ENCODE measurements at places on chromosomes 13 and 19.
A peak's percentile ranks its signal among the peaks of the same experiment; 100 is the strongest.

- DNase-seq, result no peak
Measured at GRCh38 chr19:40805258-40805868, 6.4 kb downstream of the EGLN2 start.

DNA sequence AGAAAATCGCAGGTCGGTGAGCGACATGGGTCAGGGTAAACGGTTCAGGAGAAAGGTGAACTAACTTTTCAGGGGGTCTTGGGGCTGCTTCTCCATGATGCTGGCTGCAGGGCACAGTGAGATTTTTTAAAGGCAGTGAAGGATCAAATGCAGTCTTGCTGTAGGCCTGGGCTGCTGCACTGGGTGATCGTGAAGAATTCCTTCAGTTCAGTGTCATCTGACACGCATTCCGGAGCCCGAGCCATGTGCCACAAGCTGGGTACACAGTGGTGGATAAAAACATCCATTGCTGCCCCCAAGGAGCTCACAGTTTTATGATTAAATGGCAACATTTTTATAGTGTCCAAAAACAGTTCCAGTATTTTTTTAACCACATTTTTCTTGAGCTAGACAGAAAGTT lies 56.3 kb upstream of the GPR12 start:
- no peak for DNase-seq

DNA sequence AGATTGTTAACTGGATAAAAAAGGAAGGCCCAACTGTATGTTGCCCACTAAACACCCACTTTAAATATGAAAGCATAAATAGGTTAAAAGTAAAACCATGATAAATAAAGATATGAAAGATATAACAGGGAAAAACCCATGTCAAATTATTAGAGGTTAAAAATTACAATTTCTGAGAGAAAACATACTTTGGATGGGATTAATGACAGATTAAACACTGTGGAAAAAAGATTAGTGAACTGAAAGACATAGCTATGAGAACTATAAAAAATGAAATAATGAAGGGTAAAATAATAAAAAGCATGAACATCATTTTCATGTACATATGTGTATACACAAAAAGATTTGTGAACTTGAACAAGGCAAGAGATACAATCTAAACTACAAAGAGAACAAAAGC lies 2.2 kb upstream of the ZNF577 start:
- DNase-seq, result no peak

DNA sequence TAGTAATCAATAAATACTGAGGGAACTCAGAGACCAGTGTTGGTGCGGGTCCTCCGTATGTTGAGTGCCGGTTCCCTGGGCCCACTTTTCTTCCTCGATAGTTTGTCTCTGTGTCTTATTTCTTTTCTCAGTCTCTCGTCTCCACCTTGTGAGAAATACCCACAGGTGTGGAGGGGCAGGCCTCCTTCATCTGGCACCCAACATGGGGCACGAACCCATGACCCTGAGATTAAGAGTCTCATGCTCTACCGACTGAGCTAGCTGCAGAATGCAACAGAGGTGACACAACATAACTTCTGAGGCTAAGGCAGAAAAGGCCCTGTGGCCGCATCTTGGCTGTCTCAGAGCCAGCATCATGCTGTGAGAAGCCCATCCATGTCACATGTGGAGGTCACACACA lies 5.3 kb upstream of the ZNF613 start:
- no peak for DNase-seq

GRCh38 chr19:33064792-33065550 lies at the start of gene RHPN2:
TSS of gene RHPN2 (minus strand) at chr19:33064888. CDS start at chr19:33064852, 36 bp downstream.
- DNase-seq, result no peak

GRCh38 chr19:1471010-1471514 lies 8.0 kb downstream of the C19orf25 start:
- DNase-seq, result no peak

DNA sequence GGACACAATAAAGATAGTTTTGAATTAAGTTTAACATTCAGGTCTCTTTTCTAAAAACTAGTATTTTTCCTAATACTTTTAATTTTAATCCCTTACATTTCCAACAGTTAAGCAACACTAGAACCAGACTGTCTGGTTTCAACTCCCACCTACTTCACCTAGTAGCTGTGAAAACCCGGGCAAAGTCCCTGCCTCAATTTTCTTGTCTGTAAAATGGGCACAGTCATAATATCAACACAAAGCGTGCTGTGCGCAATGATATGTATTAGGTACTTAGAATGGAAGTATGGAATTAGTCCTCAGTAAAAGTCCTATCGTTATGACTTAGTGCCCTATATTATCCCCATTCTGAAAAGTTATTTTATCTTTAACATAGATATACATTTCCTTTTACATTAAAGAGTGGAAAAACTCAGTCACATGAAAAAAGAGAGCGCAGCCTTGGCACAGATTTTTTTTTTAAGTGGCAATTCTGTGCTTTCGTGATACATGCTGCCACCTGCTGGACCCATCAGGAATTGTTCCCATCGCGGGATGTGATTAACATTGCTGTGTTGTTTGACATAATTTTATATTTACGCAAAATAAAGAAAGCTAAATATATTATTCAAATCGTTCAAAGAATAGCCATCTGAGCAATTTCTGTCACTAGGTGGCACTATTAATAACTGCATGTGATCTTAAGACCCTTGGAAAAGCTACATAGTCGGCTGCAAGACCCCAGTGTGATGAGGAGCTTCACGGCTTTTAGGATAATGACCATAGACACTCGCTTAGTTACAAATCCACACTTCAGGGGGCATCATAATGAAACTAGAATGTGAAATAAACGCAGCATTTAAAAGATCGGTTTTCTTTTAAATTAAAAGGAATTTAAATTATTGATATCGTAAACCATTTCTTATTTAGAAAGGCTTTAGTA lies 59.9 kb downstream of the LIG4 start:
- DNase-seq, result peak; percentile 71

DNA sequence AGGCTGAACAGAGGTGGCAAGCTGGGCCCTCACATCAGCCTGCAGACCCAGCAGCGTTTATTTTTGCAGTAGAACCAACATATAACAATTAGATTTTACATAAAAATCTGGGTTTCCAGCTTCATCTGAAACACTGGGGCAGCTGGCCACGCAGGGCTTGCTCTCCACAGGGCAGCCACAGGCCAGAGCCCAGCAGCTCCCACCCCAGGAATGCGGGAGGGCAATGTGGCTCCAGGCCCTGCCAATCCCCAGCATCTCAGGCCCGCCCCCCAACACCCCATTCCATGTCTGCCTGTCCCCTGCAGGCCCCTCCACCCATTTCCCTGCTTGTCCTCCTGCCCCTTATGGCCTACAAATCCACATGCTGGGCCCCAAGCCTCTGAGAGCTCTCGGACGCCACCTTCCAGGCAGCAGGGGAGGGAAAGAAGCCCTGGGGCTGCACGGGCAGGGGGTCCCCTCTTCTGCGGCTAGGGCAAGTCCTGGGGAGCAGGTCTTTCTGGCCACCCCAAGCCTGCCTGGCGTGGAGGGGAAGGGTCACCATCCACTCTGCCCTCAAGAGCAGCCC lies 15.0 kb upstream of the VSTM2B start:
- DNase-seq, result no peak

Data from right atrium auricular region (tissue), 2 donors.